Fibroblast of lung (primary cell): ENCODE measurements at places on chromosomes 1 and 21. TPM values are rescaled to one million over a fixed set of nuclear protein-coding genes. Genes with fewer than 3 reads are reported as not detected.

The IGSF9 gene
- total RNA-seq: under 0.01 TPM in 2 replicates

The C1orf141 gene
- total RNA-seq: not detected in 2 replicates

The BRDT gene
- total RNA-seq: not detected in 2 replicates

The MIS18A gene
- 3.1 and 4.0 TPM in 2 replicates for total RNA-seq

The GPR137B gene
- total RNA-seq: 12.9 and 13.6 TPM in 2 replicates

The CEP104 gene
- 28.9 and 31.6 TPM in 2 replicates for total RNA-seq

The DMBX1 gene
- total RNA-seq: not detected in 2 replicates

The NBPF19 gene
- 11.0 and 23.0 TPM in 2 replicates for total RNA-seq

The LIPI gene
- total RNA-seq: not detected in 2 replicates

The OR2T35 gene
- not detected in 2 replicates for total RNA-seq

The PFKL gene
- 125 and 135 TPM in 2 replicates for total RNA-seq
